NCI-H1930 (cell line): ENCODE measurements at places on chromosomes 1 and 21.

DNA sequence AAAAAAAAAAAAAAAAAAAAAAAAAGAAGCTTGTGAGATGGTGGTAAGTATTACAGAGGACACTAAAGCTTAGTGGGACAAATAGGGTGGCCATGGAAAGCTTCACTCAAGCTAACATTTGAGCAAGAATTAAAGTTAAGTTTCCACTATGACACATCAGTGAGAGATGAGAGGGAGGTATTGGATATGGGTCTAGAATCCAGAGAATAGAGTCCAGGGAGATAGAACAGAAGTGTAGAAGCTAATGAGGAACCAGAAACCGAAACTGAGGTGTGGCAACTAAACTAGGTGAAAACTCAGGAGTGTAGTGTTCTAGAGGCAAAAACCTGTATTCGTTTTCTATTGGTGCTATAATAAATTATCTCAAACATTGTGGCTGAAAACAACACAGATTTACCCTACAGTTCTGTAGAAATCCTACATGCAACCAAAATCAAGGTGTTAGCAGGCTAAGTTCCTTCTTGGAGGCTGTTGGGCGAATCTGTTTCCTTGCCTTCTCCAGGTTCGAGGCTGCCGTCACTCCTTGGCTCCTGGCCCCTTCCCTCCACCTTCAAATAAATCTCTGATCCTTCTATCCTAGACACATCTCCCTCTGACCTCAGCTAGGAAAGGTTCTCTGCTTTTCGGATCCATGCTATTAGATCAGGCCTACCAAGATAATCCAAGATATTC is 36.2 kb downstream of the PTP4A2 start:
- DNase-seq: no peak

GRCh38 chr1:179785031-179785431 is 41.9 kb downstream of the FAM163A start:
- DNase-seq: no peak

DNA sequence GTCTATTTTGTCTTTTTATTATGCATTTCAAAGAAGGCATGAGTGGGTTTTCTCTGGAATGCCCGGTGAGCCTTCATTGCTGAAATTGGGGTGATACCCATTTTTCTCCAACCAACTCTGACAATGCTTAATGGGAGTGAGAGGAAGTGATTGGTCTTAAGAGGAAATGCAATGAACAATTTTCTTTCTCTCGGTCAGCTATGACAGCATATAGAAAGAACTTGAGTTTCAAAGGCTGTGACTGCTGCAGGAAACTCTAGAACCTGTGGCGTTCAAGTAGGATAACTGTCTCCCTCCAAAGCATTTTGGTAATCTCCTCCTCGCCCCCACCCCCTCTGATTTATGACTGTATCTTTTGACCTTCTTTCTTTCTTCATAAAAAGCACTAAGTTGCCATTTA is 155.9 kb downstream of the LYPLAL1 start:
- no peak for DNase-seq

GRCh38 chr1:90614872-90615271 is 102.2 kb downstream of the BARHL2 start:
- DNase-seq: no peak

GRCh38 chr1:203036135-203036534 is 9.8 kb downstream of the PPFIA4 start:
- DNase-seq: no peak

- DNase-seq: no peak
Measured at GRCh38 chr1:241582921-241583321, 50.7 kb downstream of the KMO start.

DNA sequence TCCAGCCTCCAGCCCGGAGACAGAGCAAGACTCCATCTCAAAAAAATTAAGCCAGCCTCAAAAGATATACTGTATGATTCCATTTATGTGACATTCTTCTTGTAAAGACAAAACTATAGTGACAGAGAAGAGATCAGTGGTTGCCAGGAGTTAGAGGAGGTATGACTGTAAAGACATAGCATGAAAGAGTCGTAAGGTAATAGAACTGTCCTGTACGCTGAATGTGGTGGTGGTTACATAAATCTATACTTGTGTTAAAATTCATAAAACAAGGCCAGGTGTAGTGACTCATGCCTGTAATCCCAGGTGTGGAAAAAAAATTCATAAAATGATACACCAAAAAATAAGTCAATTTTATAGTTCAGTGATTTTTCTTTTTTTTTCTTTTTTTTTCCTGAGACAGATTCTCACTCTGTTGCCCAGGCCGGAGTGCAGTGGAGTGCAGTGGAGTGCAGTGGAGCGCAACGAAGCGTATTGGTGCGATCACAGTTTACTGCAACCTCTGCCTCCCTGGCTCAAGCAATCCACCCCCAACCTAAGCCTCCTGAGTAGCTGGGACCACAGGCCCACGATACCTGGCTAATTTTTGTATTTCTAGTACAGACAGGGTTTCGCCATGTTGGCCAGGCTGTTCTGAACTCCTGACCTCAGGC is 84.9 kb upstream of the CXADR start:
- no peak for DNase-seq

- no peak for DNase-seq
Measured at GRCh38 chr1:112722601-112723510, 7.7 kb upstream of the PPM1J start.

- DNase-seq: no peak
Measured at GRCh38 chr21:28770867-28771661, 221.6 kb downstream of the LTN1 start.
